Dermis blood vessel endothelial cell (primary cell): ENCODE measurements at places on chromosomes 2 and 18. TPM values are rescaled to one million over a fixed set of nuclear protein-coding genes. Genes with fewer than 3 reads are reported as not detected.

SCYGR3 gene
- total RNA-seq = not detected in 2 replicates

SLC4A5 gene
- 0.33 TPM in 1 of 2 replicates, not detected in the other for total RNA-seq

CNTNAP5 gene
- total RNA-seq = not detected in 2 replicates

FOXD4L1 gene
- total RNA-seq = 0.05 and 0.17 TPM in 2 replicates

CDH2 gene
- total RNA-seq = 1.8 and 1.9 TPM in 2 replicates

- no peak for DNase-seq
These were observed 60.4 kb upstream of the GAREM1 start for GRCh38 chr18:32530947-32531651.

DNA sequence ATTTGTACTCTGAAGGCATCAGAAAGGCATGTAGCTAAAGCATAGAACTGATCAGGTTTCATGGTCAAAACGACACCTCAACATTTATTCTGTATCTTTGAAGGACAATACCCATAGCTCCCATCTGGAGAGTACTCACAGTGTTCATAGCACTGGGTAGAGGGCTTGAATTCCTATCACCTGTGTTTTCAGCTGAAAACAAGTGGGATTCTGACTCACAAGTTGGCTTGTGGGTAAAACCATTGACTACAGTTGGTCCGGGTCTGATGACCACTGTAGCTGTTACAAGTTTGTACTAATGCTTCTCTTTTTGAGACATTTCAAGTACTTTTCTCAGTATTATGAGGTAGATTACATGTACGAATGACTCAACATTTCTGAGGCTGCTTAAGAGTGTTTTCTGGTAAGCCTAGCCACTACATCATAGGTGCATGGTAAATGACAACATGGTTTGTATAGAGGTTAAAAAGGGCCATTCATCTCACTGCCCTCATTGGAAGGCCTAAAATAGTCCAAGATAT is 68.6 kb upstream of the PELI1 start:
- DNase-seq = no peak

DNA sequence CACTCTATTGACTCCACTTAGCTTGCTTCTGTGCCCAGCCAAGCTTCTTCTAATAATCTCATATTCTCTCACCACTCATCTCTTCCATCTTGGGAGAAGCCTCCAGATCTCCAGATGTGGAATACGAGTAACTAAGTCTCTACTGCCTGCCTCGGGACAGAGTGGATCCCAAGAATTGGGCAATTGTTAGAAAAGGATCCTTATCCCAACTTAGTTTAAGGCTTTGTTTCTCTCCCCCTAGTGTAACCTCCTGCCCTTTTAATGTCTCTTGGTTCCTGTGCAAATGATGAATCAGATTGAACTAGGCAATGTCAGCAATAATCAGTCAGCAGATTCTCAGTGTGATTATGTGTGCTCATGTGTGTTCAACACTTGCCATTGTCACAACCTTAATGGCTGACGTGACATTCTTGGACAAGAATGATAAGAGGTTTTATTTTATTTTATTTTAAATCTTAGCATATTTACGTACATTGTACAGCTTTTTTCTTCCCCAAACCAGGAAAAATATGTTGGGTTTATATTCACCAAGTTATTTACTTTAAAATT is 59.7 kb downstream of the MYO3B start:
- no peak for DNase-seq

GRCh38 chr2:20468549-20469500 is 22.0 kb downstream of the RHOB start:
- DNase-seq = no peak

GRCh38 chr2:8224347-8225190 is 457.3 kb upstream of the ID2 start:
- DNase-seq = no peak

GRCh38 chr2:202771336-202771735 is 100.2 kb downstream of the ICA1L start:
- DNase-seq = no peak

DNA sequence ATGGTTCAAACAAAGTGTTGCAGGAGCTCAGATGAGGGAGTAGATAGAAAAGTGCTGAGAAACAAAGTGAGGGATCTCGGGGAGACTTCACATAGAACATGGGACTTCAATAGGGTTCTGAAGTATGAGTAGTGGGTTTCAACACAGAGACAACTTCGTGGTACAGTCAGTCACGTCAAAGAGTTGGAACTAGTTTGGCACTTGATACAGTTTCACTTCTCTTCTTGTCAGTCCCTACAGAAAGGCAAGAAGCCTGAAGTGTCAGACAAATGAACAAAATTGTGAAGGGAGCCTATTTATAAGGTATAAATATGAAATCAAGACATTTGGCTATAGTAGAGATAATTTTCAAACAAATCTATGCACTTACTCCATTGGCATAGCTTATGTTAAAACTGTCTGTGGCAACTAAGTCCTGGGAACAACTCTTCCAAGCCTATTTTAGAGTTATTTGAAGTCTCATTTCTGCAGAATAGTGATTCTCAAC is 338.0 kb downstream of the TDRD15 start:
- no peak for DNase-seq

DNA sequence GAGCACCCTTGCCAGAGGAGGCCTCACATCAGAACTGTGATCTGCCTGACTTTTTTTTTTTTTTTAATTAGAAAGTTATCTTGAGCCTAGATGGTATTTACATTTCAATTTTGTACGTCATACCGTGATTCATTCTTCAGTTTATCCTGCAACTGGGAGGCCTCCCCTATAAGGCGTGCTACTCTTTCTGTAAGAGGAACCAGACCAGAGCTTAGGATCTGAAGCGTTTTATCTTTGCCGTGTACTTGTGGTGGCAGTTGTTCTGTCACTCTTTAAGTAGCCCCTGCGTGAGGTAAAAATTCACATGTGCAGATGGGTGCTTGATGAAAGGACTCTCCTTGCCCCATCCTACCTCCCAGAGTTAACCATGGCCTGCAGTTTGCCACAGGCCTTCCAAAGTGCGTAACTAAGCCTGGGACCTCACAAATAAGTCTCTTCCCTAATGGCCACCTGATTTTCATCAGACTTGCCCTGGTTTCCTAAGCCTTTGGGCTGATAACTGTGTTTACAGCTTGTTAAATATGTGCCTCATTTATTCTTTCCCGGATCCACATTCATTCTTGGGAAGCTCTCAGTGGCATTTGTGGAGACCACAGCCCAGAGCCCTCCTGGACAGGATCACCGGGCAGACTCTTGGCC is 96.0 kb downstream of the MTCL1 start:
- no peak for DNase-seq

DNA sequence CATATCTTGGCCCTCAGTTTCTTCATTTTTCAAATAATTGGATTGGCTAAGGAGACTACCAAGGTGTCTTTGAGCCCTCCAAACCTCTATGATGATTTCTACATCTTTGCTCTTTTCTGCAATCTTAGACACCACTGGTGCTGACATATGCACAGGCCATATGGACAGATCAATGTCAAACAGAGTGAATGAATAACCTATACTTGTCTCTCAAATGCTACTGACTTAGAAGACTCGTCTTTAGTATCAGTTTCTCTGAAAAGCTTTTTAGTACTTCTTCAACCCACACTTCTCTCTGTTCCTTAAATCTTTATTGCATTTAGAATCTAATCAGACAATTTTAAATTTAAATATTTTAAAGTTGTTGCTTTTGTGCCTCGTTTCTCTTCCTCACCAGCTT is 258.2 kb downstream of the LTBP1 start:
- DNase-seq = no peak

DNA sequence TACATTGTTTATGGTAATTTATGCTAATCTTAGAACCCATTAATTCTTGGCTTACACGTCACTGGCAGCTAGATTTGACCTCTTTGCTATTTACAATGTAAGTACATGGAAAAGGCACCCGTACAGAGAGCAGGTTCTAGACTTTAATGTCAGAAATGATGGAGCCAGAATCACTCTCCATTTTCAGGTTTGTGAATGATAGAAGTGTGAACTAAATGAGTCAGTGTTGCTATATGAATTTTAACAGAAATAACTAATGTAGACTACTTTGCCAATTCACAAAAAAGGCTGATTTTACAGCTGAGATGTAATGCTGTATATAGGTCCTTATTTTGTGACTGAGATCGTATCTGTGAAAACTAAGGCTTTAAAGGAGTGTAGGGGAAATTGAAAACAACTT is 214.6 kb downstream of the LDLRAD4 start:
- no peak for DNase-seq

DNA sequence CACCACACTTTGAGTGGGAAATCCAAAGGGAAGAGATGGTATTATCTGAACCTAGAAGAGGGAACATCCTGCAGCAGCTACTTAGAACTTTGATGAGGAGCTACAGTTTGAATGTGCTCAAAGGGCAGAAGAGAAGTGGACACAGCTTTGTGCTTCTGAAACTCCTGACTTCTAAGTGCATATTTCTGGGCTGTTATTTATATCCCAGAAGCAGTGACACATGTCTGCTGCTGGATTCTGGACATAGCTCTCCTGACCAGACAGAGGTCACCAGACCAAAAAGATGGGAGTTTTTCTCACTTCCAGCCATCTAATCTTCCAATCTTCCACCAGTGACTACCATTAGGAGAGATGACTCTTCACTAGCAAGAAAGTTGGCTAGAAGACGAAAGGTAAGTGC is 153.9 kb downstream of the FSIP2 start:
- no peak for DNase-seq

DNA sequence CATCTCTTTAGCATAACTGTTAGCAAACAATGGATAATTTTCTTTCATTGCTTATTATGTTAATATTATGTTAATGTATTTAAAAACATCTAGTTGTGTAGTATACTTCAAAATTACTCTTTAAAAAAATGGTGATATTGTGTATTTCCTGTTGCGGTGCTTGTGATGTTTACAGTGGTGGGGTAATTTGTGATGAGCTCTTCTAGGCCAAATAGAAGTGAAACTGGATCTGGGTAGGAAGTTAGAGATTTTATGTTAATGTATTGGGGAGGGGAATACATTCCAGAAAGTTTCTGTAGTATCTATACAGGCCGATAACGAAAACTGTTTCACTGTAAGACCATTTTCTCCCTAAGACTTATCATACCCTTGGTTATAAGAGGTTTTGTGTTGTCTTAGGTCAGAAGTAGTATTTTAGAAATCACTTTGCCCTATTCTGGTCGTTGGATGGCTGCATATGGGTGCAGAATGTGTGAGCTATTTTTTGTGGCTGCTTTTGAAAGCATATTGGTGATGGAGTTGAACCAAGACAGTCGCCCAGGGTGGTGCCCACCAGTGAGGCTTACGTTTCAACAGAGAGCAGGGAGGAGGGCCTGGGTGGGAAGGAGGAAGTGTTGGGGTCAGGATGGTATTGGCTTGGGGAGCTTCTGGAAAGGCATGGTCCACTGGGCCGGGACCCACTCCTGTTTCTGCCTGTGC is 5.8 kb downstream of the TSHZ1 start:
- DNase-seq = no peak

GRCh38 chr2:203940039-203940438 is 3.5 kb downstream of the ICOS start:
- no peak for DNase-seq

- no peak for DNase-seq
These were observed 70.7 kb downstream of the CCDC93 start for GRCh38 chr2:117943013-117943672.

DNA sequence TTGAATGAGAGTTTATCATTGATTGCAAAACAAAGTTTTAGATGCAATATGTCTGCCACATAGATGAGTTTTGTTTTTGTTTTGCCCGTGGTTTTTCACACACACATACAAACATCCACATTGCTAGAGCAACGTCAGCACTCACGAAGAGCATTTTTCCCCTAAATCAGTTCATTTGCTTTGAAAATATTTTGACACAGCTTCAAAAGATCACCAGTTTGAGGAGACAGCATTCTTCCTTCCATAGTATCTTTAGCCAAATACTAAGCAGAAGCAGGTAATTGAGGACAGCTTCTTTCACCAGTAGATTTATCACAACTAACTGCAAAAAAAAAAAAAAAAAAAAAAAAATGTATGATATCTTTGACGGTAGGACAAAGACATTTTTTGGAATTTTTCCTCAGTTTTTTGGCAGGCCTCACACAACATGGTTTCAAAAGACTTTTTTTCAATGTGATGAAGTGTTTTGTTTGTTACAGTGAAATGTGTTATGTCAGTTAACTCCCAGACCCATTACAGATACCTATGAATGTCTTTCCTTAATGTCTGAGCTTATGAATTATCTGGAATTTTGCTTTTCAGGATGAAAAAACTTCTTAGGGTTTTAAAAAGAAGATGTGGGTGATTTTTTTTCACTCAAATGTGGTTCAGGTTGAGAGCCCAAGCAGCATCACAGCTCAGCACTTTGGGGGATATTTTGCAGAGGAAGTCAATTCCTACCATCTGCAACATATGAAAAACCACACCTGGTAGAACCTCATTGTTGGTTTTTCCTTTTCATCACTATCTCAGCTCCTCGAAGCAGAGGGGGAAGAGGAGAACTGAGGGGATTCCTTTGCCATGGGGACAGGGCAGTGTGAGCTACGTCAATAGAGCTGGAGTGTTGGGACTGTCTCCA is 31.6 kb downstream of the AOX1 start:
- no peak for DNase-seq

DNA sequence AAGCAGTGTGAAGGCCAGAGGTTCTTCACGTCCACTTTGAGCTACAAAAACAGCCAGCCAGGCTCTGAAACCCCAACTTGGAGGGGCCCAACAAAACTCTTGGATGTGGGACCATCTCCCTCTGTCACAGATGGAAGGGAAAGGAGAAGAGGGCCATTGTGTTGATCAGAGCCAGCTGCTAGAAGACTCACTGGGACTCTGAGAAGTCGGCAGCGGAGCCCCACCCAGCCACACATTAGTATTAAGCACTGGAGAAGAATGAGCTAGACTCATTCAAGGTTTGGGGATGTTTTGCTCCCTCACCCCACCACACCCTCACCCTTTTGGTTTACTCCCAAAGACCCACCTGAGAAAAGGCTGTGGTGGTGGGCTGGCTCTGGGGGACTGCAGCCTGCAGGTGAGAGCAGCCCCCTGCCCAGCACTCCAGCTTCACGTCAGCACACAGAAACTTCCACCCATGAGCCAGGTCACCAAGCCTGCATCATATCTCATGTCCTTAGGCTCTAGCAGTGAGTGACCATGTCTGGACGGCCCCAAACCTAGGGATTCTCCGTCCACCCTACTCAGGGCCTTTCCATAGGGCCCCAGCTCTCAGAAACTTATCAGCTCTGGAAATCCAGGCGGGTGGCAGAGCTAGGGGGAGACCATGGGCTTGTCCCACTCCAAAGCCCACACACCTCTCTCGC is 12.6 kb downstream of the TEX51 start:
- no peak for DNase-seq

DNA sequence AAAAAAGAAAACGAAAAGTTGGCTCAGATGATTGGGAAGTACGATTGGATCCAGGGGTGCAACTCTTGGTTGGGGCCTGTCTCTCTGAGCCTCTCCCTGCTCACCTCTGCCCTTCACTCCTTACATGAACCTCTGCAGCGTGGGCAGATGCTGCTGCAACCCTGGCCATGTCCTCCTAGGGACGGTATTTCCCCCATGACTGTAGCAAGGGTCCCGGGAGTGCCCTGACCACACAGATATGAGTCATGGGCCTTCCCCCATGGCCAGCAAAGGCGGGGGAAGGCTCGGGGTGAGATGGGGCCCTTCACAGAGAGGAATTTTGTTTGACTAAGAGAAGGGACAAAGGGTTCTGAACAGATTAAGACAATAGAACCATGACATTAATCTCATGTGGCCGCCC is 129.0 kb downstream of the NCK2 start:
- DNase-seq = peak; percentile 24
